Cardiac fibroblast (primary cell): ENCODE measurements at places on chromosomes 12 and 14.

DNA sequence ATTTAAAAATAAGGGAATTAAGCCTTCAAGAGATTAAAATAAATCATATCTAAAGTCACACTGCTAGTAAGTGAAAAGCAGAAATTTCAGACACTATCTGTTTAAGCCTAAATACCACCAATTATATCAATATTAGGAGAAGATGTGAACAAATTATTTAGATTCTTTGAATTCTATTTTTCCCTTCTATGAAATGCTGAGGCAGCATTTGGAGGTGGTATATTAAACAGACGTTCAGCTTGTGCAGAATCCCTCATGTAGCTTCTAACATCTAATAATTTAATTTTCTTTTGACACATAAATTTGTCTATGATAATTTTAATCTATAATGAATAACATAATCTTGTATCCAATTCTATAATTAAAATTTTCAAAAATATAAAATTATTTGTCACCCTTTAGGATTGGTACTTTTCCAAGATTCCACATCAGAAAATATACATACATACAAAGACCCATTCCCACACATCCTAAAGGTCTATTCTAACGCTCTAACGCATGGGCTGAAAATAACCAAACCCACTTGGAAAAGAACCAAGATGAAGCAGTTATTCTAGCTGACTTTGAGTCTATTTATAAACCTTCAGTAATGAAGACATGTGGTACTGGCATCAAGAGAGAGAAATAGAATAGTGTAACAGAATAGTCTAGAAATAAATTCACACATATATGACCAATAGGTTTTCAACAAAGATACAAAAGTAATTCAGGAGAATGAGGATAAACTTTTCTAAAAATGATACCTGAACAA is 751.8 kb downstream of the GALC start:
- no peak for DNase-seq

DNA sequence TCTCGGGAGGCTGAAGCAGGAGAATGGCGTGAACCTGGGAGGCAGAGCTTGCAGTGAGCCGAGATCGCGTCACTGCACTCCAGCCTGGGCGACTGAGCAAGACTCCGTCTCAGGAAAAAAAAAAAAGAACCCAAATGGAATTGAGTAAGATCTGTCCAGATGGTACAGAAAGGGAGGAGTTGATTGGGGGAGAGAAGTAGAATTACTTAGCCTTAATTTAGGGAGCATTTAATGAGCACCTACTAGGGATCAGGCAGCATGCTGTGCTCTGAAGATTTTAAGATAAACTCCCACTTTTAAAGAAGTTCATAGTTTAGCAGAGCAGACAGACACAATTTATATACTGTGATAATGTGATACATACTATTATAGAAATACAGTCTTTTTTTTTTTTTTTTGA is 4.5 kb downstream of the RAB5B start:
- DNase-seq: no peak

- DNase-seq: no peak
Observed at GRCh38 chr12:128690641-128691040, 133.1 kb downstream of the SLC15A4 start.

GRCh38 chr14:84969501-84969900 is 560.4 kb upstream of the FLRT2 start:
- DNase-seq: no peak

DNA sequence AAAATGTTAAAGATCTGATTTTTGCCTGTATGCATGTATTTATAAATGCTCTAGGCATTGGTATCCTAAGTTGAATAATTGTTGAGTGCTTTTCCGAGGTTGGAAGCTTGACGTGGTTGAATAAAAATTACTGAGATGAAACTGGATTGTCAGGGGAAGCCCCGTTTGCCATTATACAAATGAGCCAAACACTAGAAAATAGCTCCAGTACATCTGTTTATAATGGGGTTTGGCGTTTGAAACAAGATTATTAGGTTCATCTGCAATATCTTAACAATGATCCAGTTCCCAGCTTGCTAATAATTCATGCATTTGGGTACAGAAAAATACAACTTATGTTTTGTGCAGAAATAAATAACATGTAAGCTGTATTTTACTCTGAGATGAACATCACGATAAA is 789.6 kb downstream of the GALC start:
- no peak for DNase-seq

- no peak for DNase-seq
Observed at GRCh38 chr14:60735416-60735815, 855 bp downstream of the MNAT1 start.

GRCh38 chr12:124381456-124382296 is 86.8 kb downstream of the RFLNA start:
- peak; percentile 92 for DNase-seq

DNA sequence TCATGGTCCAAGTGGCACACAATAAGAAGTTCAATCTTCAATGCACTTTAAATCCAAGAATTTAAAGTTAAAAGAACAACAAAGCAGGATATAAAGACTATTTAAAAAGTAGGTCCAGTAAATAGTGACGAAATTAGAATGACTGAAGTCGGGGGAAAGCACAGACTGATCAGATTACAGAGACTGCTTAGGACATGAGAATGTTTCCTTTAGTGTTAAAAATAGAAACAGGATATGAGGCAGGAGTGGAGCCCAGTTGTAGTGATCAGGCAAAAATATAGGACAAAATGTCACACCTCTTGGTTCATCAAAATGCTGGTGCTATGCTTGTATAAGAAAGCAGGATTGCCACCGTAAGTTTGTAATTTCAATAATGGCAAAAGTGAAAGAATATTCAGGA is 52.2 kb upstream of the CD163 start:
- peak; percentile 80 for DNase-seq

GRCh38 chr14:79167957-79168356 is 997.8 kb downstream of the NRXN3 start:
- DNase-seq: no peak

DNA sequence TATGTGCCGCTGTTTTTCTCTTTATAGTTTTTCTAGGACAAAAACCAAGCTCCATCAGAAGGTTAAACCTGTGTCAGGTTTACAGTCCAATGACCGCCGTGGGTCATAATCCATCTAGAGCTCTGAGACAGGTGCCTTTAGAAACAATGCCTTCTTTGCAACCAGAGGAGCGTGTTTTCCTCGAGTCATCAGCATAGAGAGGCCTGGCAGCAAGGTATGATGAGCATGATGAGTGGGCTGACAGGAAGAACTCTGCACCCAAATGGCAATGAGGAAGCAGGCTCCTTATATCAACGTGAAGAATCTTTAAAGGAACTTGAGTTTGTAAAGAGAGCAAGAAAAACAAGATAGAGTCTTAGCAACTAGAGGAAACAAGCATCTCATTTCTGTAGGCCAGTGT is 60.5 kb upstream of the NUDT4 start:
- no peak for DNase-seq

- DNase-seq: peak; percentile 36
Observed at GRCh38 chr12:18158774-18159557, 69.0 kb upstream of the RERGL start.

- DNase-seq: peak; percentile 31
Observed at GRCh38 chr12:102765736-102766135, 151.3 kb downstream of the PAH start.

GRCh38 chr12:97754306-97754705 is 291.7 kb downstream of the RMST start:
- no peak for DNase-seq

DNA sequence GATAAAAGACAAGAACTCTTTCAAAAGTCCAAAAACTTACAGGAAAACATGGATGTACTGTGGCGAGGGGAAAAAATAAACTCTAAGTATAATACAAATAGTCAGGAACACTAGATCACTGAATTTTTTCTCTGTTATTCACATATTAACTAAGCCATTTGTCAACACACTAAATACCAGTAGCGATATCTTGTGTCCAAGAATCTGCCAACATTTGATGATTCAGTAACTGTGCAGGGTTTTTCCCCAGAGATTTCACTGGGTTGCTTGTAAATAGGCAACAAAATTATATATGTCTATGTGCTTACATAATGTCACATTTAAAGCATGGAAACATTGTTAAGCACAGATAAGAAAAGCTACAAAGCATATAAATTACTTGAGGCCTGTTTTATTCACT is 205.9 kb downstream of the KIF21A start:
- peak; percentile 91 for DNase-seq

- DNase-seq: no peak
Observed at GRCh38 chr14:101599234-101599885, 38.1 kb downstream of the DIO3 start.

GRCh38 chr14:55045087-55045486 is 6.4 kb upstream of the MAPK1IP1L start:
- no peak for DNase-seq

DNA sequence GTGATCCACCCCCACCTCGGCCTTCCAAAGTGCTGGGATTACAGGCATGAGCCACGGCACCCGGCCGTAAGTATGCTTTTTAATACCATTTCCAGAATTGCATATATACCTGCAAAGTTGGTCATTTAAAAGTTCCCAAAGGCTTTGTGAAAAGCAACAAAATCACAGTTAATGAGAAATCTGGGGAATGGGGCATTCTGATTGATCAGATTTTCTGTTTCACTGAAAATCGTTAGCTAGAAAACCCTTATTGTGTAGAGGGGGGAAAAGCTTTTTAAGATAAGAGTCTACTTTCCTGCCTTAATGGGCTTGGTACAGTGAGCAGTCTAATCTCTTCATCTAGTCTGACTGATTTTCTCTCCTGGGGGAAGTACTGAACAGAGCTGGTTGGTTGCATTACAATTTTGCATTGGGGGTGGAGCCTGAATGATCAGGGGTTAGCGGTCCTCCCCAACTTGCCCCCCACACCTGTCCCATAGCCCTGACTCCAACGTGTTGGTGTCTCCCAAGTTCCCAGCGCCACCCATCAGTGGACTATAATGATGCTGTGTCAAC is 23.8 kb downstream of the IL31 start:
- no peak for DNase-seq

DNA sequence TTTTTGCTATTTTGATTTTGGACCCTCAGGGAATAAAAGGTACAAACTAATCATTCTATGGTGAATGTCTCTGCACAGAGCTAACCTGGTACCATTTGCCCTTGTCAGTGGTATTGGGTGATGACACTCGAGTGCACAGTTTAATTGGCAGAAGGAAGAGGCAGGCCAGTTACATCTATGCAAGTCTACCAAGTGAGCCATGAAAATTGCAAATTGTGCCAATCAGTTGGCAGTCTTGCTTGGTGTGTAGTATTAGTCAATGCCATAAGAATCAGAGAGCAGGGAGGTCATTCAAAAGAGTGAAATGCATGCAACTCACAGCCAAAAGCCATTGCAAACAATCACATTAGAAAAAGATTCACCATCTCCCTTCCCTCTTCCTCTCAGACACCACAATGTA is 479.6 kb downstream of the ADAMTS20 start:
- DNase-seq: no peak

DNA sequence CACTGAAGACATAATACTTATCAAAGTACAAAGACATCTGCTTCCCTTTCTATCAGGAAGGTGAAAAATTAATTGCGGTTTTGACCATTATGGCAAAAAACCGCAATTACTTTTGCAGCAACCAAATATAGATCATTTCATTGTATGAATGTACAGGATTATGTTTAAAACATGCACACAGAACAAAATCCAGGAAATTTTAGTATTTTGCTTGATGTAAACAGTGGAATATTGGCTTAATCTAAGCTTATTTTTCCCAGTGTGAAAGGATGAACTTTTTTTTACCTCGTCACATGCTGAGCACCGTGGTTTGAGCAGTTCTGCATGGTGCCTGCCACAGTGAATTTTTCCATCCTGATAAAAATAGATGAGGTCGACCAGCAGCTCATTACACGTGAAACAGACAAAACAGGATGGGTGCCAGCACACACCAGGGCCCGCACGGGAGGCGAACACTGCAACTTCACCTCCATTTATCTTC is 121.2 kb downstream of the PRICKLE1 start:
- DNase-seq: no peak

GRCh38 chr12:118553856-118554504 is 177.6 kb downstream of the SUDS3 start:
- no peak for DNase-seq

- peak; percentile 99 for DNase-seq
Observed at GRCh38 chr12:114684098-114684869, at the start of gene TBX3. Gene TBX3 (minus strand): TSS chr12:114684175. CDS start chr12:114683200, 975 bp downstream.

DNA sequence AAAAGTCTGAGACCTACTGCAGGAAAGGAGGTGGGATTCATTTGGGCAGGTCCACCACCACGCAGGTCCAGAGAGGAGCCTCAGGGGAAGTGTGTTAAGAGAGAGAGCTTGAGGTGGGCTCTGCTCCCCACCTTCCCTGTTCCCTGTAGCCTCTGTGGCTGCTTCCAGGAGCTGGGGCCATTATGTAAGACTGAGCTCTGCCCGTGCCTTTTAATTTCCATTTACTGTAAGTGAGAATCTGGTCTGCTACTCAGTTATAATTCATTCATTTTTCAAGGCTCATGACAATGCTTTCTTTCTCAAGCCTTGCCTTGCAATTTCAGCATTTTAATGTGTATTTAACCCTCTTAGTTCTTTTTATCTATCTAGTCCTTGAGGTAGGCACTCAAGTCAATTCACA is 8.3 kb downstream of the SLC4A8 start:
- no peak for DNase-seq

GRCh38 chr12:80565271-80565670 is 121.2 kb downstream of the PTPRQ start:
- peak; percentile 62 for DNase-seq

- DNase-seq: no peak
Observed at GRCh38 chr12:92702754-92703679, at the start of gene PLEKHG7. Gene PLEKHG7 (plus strand): TSS chr12:92702989. CDS start chr12:92706632, 3,643 bp downstream.

DNA sequence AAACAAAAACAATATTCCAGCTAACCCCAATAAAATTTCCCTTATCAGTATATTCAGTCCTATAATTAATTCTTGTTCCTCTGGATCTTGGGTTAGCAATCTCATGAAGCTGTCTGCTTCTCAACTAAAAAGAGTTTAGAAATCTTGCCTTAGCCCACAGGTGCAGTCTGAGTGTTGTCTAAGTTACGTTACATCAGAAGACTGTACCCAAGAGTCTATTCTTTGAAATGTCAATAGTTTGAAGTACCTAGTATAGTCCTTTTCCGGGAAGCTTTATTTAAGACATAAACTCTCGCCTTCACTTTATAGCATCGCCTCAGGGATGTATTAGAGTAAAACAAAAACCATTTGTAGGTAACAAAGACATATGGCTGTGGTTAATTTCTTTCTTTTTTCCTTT is 465.1 kb downstream of the FUT8 start:
- DNase-seq: no peak

GRCh38 chr14:61145034-61145902 is 135.9 kb downstream of the TMEM30B start:
- peak; percentile 89 for DNase-seq

GRCh38 chr12:44384136-44384535 is 492.0 kb downstream of the NELL2 start:
- DNase-seq: no peak

- peak; percentile 41 for DNase-seq
Observed at GRCh38 chr12:93954166-93955112, 193.9 kb upstream of the PLXNC1 start.

GRCh38 chr12:48311313-48311712 is 39.4 kb downstream of the ZNF641 start:
- DNase-seq: no peak
